Suprapubic skin (tissue), 4 donors: ENCODE measurements at places on chromosomes 1 and 21. TPM values are rescaled to one million over a fixed set of nuclear protein-coding genes. Genes with fewer than 3 reads are reported as not detected.

DNA sequence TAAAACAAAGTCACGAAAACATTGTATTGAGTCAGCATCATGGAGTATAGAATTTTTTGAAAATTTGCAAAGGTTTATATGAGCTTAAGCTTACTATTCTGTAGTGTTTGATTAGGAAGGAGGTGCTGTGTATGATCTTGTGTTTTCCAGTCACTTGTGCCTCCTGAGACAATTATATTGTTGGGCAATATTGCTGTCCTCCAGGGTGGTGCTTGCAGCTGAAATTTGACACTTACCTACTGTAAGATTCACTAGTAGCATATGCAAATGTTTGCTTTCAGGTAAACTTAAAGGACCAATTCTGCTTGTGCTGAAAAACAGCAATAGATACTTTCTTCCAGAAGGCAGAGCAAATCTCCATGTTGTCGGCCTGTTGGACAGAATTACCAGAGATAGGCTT is 268.0 kb downstream of the TGFB2 start:
- DNase-seq, result no peak

DNA sequence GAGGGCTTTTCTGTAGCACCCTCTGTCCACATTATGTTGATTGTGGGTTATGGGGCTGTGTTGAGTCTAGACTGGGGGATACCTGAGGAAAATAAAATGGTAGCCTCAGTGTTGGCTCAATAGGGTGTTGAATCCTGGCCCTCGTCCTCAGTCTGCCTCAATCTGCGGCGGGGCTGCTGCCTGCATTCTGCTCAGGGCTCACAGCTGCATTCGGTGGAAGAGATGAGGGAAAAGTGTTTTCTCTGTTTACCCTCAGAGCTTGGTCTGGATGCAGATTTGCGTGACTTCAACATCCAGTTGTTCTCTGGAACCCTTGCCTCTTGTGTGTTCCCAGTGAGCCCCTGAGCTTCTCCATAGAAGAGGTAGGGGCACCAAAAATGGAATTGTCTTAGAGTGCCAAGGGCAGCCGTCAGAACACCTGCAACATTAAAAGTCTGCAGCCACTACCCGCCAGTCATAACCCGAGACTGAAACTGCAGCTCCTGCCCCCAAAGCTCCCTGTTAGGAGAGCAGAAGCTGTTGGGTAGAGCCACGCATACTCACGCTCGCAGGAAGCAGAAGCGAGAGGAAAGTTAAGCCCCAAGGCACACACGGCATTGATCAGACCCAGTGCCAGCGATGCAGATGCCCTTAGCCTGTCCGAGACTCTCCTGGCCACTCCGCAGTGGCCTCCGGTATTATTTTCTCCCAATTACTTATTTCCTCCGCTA is 215.3 kb upstream of the C1orf174 start:
- peak; percentile 19 for DNase-seq

DNA sequence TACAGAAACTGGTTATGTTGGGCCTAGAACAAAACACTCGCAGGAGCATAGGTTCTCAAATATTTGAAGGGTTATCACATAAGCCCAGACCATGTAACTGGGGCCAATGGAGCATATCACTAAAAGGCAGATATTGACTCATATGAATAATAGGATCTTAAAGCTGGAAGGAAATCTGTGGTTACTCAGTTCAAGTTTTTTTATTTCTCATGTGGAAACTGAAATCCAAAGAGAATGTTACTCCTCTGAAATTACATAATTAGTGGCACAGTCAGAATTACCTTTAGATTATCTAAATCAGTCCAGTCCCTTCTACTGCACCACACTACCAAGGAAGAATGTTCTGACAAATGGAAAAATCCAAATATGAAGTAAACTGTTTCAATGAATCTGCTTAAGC is 12.0 kb downstream of the SLAMF8 start:
- DNase-seq, result no peak

GRCh38 chr1:111598544-111598943 is 21.0 kb upstream of the RAP1A start:
- no peak for DNase-seq

GRCh38 chr1:169259816-169260215 is 107.8 kb downstream of the NME7 start:
- DNase-seq, result no peak

GRCh38 chr21:44517175-44517899 is 22.7 kb downstream of the KRTAP10-1 start:
- DNase-seq, result no peak

DNA sequence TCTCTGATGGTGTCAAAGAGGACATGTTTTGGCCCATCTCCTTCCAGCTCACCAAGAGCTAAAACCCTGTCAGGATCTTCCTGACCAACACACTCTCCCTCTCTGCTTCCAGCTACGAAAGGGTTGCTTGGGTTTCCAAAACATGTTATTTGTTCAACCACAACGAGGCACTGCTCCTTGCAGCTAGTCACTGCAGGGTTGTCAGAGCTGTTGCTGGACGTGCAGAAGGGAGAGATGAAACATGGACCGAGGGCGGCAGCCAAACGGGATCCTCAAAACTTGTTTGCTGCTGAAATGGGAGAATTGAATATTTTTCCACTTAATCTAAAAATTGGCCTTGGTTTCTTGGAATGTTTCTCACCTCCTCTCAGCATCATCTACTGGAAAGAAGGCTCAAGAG is 12.4 kb downstream of the ZBTB18 start:
- no peak for DNase-seq

DNA sequence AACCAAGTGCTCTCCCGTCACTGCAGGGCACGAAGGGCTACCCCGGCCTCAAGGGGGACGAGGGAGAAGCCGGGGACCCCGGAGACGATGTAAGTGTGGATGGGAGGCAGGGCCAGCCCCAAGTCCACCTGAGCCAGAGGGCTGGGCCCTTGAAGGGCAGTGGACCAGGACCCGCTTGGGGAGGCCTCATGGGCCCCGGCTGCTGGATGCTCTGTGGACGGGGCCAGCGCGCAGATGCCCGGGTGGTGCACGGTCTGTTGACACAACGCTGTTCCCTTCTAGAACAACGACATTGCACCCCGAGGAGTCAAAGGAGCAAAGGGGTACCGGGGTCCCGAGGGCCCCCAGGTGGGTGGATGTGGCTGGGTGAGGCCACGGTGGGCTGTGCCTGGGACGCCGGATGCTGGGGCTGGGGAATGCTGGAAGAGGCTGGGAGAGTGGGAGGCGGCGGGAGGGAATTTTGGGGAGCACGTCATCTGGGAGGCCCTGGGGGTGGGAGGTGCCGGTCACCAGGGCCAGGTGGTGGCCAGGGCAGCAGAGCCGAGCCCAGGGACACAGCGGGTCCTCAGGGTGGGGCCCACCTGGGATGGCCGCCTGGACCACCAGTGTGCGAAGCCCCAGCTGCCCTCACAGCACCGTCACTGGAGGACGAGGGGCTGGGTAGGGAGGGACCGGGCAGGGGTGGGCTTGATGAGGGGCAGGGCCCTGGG is 17.5 kb downstream of the COL6A1 start:
- DNase-seq, result peak; percentile 76

DNA sequence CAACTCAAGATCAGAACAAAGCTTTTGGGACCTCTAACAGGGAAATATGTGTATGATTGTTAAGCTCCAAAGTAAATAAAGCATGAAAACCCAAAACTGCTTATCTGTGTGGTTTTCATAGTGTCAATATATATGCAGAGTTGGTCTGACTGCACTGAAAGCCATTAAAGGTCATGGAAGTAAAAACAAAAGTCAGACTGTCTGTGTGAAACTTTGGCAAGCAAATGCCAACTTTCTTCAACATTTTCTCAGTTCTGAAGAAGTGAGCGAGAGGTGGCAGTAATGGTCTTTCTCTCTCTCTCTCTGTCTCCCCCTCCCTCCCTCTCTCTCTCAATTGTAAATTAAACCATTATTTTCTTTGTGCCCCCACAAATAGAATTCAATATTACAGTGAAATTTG is 100.1 kb upstream of the S1PR1 start:
- no peak for DNase-seq

DNA sequence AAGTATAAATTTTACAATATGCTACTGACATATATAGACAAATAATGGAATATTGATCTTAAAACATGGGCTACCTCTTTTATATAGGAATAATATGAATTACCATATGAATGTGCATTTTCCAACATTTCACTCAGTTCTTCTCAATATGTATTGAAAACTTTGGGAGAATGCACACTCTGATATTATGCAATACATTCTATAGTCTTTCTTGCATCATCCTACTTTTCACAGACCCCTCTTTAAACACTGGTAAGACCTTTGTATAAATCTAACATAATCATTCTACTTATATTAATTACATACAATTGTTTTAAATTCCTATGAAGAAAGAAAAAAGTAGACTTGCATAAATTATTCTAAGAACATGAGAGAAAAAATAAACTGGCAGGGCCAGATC is 69.2 kb downstream of the NCAM2 start:
- no peak for DNase-seq

DNA sequence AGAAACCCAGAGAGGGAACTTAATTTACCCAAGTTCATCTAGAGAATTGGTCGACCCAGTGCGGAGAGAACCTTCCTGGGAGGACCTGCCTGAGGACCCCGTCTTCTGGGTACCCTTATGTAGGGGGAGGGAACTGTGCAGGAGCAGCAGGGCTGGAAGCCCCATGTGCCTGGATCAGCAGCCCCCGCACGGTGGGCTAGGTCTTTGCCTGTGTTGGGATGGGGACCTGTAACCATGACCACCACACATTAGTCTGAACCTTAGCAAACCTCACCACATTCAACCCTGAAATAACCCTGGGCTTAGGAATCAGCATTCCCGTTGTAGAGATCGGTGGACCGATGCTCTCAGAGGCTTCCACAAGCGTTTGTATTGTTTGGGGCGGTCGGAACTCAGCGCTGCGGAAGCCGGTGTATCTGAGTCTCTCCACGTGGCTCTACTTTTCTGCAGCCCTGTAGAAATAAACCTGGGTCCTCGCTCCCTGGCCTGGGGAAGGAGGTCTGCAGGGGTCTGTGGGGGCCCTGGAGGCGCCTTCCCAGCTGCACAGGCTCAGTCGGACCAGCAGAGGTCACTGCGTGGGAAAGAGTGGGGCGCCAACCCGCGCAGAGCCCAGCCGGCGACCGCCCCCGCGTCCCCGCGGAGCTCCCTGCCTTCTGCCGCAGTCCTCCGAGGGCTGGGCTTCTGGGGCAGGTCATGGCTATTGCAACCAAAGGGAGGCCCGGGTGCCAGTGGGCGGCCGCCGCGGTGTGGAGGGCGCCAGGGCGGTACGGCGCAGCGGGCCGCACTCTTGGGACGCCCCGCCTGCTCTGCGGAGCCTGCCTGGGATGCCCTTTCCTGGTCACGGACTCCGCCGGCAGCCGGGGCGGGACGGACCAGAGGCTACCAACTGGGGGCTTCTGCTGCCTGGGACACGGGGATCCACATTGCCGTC is 36.2 kb upstream of the KCNA10 start:
- no peak for DNase-seq

- no peak for DNase-seq
These were observed 83.4 kb downstream of the NOTCH2 start for GRCh38 chr1:119986007-119986497.

Gene AK5
- not detected for total RNA-seq

Gene LAD1
- 229 TPM for total RNA-seq

Gene PTCH2
- 1.2 TPM for total RNA-seq

Gene C8A
- not detected for total RNA-seq

Gene CYP4A11
- not detected for total RNA-seq

Gene TMEM50B
- 151 TPM for total RNA-seq
